MV-4-11 (cell line): ENCODE measurements at places on chromosomes 7 and 10.
A peak's percentile ranks its signal among the peaks of the same experiment; 100 is the strongest.

DNA sequence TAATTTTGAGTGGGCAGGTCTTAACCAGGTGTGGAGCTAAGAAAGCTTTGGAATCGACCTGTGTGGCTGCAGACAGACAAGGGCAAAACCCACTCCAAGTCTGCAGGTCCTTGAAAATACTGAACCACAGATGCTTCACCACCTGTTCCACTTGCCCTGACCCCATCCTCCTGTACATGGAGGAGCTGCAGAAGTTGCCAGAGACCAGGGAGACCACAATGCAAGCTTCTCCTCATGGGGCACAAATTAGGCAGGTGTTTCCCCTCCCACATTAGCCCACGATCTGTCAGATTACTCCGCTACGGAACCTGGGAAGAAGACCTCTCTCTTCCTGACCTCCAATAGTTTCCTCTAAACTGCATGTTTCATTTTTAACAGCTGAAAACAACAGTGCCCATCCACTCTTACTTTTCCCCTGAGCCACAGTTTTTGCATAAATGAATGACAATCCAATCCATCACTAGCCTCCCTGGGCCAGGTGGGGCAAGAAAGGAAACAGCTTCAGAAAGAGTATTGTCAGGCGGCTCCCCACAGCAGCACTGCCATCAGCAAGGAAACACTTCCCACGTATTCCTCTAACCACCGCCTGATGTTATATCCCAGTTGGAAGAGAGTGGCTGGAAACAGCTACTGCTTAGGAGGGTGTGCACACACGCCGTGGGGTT is 141.6 kb downstream of the PRKAG2 start:
- no peak for DNase-seq

DNA sequence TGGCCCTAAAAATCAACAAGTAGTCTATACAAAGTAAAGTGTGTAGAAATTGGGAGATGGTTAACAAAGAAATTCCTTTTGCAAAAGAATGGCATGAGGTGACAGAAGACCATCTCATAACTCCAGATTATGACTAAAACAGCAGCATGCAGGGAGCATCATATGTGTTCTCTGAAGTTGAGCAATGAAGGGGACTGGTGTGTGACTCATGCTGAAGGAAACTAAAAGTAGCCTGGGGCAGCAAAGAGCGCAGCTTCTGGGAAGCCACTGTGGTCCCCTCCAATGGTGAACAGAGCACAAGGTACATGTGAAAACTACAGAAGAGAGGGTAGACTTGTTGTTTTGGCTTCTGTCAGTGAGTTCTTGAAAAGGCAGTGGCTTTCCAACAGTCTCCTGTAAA is 133.4 kb downstream of the MACC1 start:
- DNase-seq: no peak

- no peak for DNase-seq
Observed at GRCh38 chr7:155194382-155195140, 103.1 kb upstream of the INSIG1 start.

DNA sequence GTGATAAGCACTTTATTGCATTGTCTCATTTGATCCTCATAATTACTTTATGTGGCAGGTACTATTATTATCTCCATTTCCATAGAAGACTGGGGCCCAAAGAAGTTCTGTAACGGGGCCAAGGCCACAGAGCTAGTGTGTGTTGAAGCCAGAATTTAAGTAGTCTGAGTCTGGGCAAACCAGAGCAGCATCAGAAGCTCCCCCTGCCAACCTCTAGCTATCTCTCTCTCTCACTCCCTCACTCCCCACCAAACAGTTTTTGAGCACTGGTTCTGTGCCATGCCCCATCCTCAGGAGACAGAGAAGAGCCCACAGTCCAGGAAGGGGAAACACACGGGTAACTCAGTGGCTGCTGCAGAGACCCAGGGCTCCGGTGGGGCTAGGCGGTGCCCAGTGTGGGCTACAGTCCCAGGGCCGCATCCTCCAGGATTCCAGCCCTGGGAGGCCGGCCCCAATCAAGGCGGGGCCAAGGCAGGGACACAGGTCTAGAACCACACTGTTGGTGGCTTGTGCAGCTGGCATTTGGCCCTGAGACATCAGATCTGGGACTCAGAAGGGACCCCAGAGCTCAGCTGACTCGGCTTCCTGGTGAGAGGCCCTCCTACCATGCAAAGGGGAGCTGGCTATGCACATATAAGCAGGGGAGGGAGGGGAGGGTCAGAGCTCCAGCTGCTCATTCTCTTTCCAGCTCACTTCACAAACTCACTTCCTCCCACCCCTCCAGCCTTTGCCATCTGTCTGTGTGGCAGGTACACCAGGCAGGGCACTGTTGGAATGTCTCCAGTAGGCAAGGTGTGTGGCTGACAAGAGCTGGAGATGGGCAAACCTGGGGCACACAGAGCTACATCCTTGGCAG is 34.4 kb downstream of the COL13A1 start:
- no peak for DNase-seq

DNA sequence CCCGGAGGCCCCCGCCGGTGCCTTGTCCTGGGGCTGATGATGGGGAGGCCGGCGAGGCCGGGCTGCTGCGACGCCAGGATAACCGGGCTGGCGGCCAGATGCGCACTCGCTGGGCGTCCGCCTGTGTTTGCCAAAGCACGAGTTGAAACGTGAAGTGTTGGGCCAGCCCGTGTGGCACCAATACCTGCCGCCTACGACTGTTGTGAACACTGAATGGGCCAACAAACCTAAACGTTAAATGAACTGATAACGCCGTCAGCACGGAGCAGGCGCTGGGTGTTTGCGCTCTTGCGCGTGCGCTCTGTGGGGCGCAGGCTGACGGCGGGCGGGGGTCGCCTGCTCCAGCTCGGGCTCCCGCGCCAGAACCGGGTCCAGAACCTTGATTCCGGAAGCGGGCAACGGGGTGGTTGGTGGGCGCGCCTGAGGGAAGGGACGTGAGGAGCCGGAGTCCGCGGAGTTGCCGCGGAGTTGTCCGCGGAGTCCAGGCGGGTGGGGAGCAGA is 658 bp downstream of the CYP2E1 start:
- no peak for DNase-seq

- DNase-seq: no peak
Observed at GRCh38 chr7:150928541-150928940, 49.6 kb downstream of the KCNH2 start.

- DNase-seq: peak; percentile 23
Observed at GRCh38 chr7:50393547-50394252, 56.5 kb downstream of the FIGNL1 start.

- DNase-seq: peak; percentile 90
Observed at GRCh38 chr7:39069896-39070881, 92.5 kb downstream of the POU6F2 start.

DNA sequence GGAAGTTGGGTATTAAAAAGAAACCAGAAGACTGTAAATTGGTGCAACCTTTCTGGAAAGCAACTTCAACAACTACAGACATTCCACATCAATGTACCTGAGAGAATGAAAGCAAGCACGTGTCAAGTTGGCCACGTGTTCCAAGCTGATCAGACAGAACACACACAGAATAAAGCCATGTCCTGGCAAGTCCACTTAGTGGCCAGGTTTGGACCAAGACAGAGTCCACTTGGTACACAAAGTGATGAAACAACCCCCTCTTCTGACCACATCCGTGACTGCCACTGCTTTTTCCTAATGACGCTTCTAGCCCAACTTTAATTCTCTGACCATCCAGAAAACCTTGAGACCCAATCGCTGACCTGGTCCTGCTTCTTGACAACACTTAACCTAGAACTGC is 109.4 kb downstream of the ABLIM1 start:
- no peak for DNase-seq

- DNase-seq: peak; percentile 10
Observed at GRCh38 chr7:41002741-41003610, 699.9 kb downstream of the INHBA start.

- DNase-seq: no peak
Observed at GRCh38 chr7:95441042-95441823, 6.4 kb upstream of the PON2 start.

- peak; percentile 42 for DNase-seq
Observed at GRCh38 chr7:137895301-137896221, 48.8 kb upstream of the DGKI start.

GRCh38 chr10:58318346-58318745 is 16.5 kb upstream of the UBE2D1 start:
- no peak for DNase-seq

GRCh38 chr10:124296121-124296812 is 122.5 kb downstream of the OAT start:
- no peak for DNase-seq

GRCh38 chr10:36675458-36675880 is 449.9 kb upstream of the ANKRD30A start:
- peak; percentile 3 for DNase-seq

GRCh38 chr7:85765698-85766298 is 578.9 kb upstream of the SEMA3D start:
- no peak for DNase-seq

DNA sequence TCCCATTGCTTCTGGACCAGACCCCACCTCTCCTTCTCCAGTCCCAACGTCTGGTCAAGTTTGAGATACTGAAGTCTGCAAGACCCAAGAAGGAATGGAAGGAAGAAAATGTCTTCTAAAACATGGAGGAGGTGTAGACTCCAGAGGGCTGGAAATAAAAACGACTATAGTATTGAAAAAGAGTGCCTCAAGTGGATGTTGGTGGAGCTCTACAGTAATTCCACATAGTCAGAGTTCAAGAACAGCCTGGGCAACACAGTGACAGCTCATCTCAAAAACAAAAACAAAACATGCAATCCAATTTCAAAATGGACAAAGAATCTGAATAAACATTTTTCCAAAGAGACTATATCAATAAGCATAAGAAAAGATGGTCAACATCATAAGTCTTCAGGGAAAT is 2.3 kb upstream of the PCGF6 start:
- peak; percentile 17 for DNase-seq

- DNase-seq: no peak
Observed at GRCh38 chr10:123842692-123843385, 48.8 kb downstream of the CPXM2 start.

GRCh38 chr10:119189811-119190282 is 11.2 kb upstream of the PRDX3 start:
- peak; percentile 66 for DNase-seq

- DNase-seq: no peak
Observed at GRCh38 chr7:135708041-135708440, 19.9 kb downstream of the SLC13A4 start.
